ENCODE measurements at places on chromosomes 11 and 22.

- no peak for DNase-seq
These were observed 690.9 kb downstream of the BRD1 start for GRCh38 chr22:49136816-49137180.

DNA sequence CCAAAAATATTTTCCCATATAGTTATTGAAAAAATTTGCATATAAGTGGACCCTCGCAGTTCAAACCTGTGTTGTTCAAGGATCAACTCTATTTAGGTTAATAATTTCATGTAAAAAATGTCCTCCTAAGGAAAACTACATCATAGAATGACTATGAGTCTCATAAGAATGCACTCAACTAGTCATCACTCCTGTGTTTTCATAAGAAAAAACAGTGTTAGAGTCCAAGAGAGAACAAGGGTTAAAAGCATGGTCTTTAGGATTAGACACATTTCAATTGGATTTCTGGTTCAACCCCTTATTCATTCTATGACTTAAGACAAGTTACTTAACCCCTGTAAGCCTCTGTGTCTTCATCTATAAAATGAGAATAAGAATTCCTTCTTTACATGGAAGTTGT, 5.1 kb downstream of the PARVA start:
- no peak for DNase-seq

- DNase-seq: no peak
These were observed 87.5 kb downstream of the AMOTL1 start for GRCh38 chr11:94855666-94856065.

GRCh38 chr11:105829084-105829483, 193.0 kb downstream of the MSANTD4 start:
- DNase-seq: no peak

GRCh38 chr22:17243524-17243923, 24.3 kb upstream of the ADA2 start:
- no peak for DNase-seq

- no peak for DNase-seq
These were observed 18.3 kb downstream of the PIK3IP1 start for GRCh38 chr22:31274017-31274416.

DNA sequence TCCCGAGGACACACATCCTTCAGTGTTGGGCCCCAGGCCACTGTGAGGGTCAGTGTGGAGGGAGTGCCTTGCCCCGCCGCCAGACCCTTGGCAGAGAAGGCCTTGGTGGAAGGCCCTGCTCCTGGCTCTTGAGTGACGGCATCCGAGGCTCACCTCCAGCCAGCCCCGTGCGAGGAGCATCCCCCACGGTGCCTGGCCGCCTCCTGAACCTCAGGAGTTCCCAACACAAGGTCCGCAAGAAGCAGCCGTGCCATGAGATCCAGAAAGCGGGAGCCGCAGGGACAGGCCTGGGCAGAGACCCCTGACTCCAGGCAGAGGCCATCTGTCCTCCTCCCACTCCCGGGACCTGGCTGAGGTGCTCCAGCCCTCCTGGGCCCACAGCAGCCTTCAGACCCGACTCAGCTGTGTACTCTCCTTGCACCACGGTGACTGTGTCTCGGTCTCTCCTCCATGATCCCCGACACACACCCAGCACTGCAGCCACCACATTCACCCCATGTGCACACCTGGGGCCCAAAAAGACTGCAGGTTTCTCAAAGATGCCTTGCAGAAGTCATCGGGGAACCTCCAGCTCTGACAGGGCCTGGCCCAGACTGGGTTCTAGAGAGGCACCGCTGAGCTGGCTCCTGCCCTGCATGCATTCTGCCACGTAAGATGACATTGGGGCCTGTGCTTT, 870.2 kb downstream of the BRD1 start:
- DNase-seq: no peak

DNA sequence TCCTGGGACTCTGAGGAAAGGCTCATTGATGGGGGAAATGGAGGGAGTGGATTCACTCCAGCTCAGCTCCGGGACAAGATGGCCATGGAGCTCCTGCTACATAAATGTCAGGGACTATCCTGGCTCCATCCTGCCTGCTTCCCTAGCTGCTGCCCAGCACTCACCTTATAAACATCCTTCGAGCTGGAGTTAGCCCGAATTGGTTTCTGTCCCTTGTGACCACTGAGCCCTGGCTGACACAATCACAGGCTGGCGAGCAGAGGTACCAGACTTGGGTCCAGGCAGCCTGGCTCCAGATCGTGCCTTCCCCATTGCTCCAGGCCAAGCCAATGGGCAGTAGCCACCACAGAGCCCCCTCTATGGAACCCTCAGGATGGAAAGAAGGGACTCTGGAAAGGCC, 77.6 kb downstream of the FDX1 start:
- no peak for DNase-seq

- no peak for DNase-seq
These were observed 59.2 kb downstream of the TRIM44 start for GRCh38 chr11:35721651-35722282.

GRCh38 chr11:122069707-122070360, 46.2 kb downstream of the BLID start:
- DNase-seq: no peak

- peak; percentile 84 for DNase-seq
These were observed 718 bp upstream of the MADD start for GRCh38 chr11:47269002-47269828.

- peak; percentile 75 for DNase-seq
These were observed 3.9 kb downstream of the UCP3 start for GRCh38 chr11:74004759-74005615.

DNA sequence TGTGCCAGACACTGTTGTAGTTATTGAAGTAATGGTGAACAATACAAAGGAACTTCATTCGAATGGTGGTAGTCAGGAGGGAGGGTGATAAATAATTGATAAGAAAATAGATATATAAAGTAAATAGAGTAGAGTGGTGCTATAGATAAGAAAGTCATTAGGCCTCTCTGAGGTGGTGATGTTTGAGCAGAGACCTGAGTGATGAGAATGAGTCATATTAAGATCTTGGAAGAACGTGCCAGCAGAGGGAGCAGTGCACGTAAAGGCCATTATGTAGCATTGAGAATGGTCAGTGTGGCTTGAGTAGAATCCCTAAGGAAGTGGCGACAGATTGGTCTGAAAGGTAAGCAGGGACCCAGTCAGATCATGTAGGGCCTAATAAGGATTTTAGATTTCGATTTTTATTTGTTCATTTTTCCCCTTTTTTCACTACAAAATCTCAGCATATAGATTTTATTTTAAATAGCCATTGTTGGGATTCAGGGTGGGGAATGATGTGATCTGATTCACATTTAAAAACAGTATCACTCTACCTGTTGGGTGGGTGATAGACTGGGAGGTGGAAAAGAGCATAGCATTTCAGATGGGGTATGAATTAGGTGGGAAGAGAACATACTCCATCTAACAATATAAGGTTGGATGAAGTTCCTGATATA, 44.7 kb downstream of the CCDC90B start:
- no peak for DNase-seq

DNA sequence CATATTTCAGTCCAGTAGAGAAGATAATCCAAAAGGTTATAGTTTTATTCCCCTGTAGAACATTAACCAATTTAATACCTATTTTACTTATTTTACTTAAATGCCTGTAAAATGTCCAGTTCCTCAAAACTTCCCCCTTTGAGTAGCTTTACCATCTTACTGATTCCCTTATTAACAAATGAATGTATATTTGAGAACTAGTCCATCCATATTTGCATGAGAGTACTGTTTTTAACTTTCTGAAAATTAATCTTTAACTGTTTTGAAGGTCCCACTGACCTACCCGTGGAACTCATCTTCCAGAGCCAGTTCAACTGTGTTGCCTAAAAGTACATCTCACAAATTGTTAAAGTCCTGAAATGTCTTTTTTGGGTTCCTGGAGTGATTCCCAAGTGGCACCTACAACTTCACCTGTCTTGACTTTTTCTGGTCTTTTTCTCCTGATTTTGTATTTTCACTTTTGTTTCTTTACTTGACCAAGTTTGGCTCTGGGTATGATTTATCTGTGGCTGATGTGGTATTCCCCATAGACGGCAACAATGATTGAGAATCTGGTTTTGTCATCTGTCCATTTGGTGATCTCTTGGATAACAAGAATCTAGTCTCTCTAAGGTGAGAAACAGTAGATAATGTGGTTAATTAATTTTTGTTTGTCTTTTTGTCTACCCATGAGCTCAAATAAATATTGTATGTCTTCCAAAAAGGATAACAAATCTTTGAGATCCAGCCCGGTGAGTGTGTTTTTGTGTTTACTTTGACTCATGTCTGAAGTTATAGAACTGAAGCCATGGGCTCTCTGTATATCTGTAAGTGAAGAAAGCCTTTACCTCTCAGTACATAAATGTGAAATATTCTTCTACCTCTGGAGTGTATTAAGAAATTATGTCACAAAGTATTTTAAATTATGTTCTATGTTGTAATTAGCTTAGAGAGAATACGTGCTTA, 174.2 kb downstream of the ETS1 start:
- DNase-seq: no peak

DNA sequence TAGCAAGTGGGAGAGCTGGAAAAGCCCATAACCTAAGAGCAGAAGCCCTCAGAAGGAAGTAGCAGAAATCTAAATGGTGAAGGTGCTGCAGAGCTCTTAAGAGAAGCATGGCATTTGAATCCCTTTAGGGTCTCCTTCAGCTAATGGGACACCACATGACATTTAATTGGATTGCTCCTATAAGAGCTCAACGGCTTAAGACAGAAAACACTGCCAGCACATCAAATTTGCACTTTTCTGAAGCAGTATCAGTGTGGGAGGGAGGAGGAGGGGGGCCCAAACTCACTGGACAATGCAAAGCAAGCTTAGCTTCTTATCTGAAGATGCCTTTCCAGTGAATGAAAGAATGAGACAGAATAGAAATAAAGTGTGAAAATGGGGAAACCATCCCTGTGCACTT, 287.9 kb upstream of the MTNR1B start:
- DNase-seq: no peak

GRCh38 chr22:27679693-27680488, 121.7 kb downstream of the MN1 start:
- DNase-seq: no peak

- DNase-seq: no peak
These were observed 6.1 kb downstream of the C11orf91 start for GRCh38 chr11:33694346-33695050.

DNA sequence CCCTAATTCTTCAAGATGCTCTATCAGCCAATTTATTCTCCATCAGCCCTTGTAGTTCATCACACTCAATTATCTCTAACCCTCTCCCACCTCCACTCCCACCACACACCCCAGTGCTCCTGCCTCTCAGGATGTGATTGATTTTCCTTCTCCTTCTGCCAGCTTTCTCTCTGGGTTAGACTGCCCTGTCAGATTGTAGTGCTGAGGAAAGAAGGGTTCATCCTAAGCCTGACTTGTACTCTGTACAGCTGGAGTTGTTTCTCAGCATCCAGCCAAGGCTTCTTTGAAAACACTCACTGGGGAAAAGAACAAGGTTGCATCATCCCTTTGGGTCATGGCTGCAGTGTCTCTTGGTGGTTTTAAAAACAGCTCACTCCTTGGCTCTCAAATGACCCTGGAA, 61.2 kb downstream of the CECR2 start:
- DNase-seq: no peak

DNA sequence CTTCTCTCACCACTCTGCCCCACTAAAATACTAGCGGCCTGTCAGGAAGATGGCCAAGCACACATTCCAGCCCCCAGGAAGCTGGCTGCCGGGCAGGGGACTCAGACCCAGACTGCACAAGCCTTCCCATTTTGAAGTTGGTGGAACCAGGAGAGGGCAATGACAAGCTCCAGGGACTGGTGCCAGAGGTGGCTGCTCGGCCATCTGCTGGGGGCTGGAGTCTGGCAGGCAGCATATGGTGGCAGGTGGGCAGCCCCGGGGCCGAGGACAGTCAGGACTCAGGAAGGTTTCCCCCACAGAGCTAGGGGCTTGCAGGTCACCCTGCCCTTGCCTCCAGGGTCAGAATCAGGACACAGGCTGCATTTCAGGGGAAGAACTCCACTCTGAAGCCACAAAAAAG, 22.6 kb downstream of the KCNJ5 start:
- no peak for DNase-seq

DNA sequence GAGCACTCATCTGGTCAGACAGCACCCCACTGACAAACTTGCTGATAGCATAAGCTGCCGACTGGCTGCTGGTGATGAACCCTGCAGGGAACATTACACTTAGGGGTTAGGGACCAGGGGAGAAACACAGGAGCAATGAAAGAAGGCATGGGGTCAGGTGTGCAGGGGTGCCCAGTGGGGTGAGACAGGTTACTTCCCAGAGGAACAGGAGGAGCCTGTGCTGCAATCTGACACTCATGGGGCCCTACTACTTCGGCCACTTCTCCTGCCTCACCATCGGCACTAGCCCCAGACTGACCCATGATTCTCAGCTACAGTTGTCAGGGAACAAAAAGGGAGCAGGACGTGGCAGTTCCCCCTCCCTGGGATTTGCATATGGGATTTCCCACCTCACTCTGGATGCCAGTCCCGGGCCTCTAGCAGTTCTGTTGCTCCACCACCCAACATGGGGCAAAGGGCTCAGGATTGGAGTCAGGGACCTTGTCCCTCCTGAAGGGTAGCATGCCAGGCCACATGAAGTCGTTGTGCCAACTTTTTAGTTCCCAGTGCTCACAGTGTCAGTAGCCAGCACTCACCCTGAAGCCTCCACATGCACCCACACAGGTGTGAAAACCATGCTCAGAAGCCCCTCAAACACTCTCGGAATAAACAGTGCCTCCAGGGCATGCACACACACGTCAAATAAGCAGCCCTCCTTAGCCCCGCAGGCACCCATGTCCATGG, 2.2 kb downstream of the SLC37A4 start:
- no peak for DNase-seq

DNA sequence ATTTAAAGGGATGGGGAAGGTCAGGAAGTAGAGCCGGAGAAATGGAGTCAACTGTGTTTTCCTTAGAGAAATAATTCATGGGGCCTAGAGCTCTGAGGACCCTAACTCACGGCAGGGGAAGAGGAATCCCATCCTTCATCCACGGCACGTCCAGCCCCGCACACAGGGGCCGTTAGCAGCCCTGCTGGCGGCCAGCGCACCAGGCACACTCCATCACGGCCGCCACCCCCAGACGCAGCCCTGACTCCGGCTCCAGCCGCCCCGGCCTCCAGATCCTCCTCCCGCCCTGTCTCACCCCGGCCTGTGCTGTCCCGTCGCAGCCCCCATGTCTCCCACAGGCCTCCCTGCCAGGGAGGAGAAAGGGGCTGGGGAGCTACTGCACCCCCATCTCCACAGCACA, 11.2 kb downstream of the MRPL23 start:
- DNase-seq: no peak

GRCh38 chr11:102237096-102237735, 80.1 kb upstream of the BIRC3 start:
- DNase-seq: no peak

DNA sequence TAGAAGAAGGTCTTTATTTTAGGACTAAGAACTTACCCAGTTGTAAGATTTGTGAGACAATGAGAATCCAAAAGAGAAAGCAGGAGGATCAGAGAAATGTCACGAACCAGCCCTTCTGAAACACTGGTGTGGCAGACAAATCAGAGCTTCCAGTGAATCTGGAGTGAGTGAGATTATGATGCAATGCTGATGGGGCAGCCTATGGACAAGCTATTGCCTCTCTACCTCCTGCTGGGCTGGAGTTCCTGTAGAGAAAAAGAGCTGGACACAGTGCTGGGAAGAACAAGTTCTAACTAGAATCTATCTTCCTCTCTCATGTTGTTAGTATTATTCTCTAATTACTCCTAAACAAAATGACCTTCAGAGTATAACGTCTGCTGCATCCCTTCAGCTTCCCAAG, 12.0 kb upstream of the ANO3 start:
- no peak for DNase-seq

- no peak for DNase-seq
These were observed 394 bp downstream of the KIAA1671 start for GRCh38 chr22:24952837-24953383.
